Activated T-cell treated with anti-CD3 and anti-CD28 coated beads for 24 hours (primary cell): ENCODE measurements at places on chromosomes 4 and X.

DNA sequence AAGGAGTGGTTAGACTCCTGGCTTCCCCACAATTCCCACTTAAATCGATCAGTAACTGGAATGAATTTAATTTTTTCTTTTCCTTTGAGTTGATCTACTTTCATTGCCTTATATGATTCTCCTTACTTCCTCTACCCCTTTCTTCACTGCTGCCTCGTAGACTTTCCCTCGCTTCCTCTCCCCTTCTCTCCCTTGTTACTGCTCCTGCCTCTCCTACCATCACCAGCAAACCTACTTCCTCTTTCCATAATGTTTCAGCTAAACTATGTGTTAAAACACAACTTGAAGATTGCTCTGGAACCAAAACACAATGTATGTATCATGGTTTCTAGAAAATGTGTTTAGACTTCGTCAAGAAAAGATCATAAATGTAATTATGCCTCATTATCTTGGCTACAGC is 132.0 kb upstream of the TET2 start:
- DNase-seq, result no peak

DNA sequence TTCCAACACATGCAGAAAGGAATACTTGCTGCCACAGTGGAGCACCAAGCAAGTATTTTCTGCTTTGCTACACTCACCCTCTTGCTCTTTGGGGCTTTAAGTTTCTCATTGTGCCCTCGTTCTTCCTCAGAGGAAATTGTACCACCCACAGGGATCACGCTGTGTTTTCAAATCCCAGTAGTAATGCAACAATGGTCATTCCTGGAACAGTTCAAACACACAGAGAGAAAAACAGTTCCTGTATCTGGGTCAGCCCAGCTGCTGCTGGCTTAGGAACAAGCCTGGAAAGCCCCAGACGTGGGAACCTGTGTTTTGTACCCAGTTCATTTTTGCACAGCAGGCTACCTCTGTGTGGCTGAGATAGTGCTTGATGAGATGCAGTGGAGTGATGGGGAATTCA is 907.8 kb downstream of the STPG2 start:
- no peak for DNase-seq

DNA sequence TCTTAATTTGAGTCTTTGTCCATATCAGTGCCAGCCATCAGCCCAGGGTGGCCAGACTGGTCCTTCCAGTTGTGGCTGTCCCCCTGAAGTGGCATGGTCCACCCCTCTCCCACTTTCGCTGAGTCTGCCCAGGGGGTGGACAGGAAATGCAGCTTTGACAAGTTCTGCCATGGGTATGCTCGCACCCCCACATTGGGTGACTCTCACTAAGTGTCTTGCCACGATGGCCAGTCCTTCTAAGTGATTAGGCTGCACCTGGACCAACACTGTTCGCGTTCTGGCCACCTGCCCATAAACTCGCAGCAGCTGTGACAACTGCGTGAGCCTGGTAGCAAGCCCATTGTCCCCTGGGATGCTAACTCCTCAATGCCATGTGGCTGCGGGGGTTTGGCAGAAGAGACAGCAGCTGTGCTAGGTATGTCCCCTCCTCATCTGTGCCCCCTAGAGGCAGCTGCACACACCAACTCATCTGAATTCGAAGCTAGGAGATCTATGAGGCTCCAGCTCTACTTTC is 10.0 kb upstream of the LNX1 start:
- DNase-seq, result no peak

DNA sequence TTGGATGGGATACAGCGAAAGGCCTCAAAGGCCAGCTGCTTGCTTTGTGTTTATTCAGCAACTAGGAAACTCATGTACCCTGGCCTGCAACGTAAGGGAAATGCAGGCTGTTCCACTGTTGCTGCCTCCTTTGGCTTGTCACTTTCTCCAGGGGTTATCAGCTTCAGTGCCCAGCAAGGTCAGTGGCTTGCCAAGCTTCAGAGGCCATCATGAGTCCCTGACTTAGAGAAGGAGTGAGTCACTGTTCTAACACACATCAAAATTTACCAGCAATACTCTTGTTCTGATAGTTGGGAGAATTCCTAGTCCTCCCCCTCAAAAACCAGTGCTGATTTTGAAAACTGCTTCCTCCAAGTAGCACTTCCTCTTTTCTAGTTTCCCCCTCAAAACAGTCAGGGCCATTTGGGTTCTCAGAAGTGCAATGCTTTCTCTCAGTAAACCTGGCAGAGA is 250.8 kb downstream of the ARHGAP24 start:
- no peak for DNase-seq

DNA sequence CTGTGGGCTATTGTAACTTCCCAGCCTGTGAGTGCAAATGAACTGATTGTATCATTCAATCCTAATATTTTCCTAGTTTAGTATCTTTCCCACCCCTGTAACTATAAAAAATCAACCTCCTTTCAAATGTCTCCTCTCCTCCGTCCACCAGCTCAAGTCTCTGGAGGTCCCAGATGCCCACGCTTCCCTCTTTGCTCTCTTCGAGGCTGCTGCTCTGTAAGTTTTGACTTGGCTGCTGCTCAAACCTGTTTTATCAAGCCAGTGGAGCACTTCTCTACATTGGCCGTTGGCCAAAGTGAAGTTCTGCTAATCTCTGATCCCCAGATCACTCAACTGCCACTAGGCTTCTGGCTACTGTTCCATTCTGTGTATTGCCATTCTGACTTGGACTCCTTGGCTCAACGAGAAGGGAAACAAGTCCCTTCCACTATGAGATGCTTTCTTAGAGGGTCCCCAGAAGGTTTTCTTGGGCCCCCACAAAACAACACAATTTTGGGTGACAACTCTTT is 60.7 kb upstream of the RAPGEF2 start:
- no peak for DNase-seq

GRCh38 chrX:1582686-1583437 is 8.5 kb upstream of the AKAP17A start:
- DNase-seq, result peak; percentile 49

DNA sequence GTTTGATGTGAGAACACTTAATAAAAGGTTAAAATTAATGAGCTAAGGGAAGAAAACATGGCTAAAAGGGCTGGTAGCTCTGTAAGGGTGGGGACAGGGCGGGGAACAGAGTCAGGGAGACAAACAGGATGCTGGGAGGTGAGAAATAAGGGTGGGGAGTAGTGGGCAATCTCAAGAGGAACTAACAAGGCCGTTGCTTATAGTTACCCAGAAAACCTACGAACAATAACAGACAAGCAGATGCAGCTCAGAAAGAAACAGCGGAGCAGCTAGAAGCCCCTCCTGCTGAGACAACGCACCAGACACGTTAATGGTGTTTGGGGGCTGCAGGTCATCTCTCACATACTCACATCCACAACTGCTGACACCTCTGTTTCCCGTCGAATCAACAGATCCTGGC is 9.7 kb upstream of the KLF3 start:
- DNase-seq, result no peak

DNA sequence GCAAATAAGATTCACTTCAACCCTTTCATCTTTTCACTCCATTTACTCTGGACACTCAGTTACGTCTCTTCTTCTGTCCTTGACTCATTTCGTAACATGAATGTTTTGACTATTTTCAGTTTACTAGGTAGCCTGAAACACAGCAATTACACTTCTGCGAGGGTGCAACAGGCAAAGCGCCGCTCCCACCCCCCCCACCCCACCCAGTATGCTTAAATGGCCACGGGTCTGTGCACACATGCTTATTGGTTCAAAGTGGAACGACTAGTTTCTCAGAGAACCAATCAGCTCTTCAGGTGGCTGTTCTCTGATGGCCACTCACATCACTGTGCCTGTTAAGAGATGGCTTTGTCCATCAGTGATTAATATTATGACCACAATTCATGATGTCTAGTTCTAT is 3.5 kb downstream of the BEND4 start:
- no peak for DNase-seq

GRCh38 chrX:103330681-103331288 is 746 bp downstream of the TCEAL7 start:
- DNase-seq, result no peak

GRCh38 chrX:96685210-96686099 is 813 bp downstream of the DIAPH2 start:
- DNase-seq, result peak; percentile 7

- peak; percentile 5 for DNase-seq
These were observed at the start of gene TCEAL4 for GRCh38 chrX:103585411-103586313. Gene TCEAL4 (plus strand): TSS chrX:103585515. CDS start chrX:103586676, 1,161 bp downstream.

DNA sequence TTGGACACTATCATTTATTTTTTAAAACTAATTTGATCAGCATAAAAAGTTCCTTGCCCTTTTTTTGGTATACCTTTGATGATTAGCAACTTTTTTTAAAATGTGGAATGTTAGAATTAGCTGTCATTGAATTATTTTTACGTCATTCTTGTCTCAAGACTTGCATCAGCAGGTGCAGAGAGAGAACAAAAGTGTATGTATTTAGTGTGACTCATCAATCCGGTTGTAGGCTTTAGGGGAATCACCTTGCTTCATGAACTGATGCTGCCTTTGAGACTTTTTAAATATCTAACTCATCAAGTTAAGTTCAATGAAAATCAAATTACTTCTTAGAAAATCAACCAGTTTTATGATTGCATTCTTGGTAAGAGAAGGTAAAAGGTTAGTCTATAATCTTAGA is 125.1 kb downstream of the ARX start:
- no peak for DNase-seq

- DNase-seq, result no peak
These were observed 543.6 kb upstream of the FAM241A start for GRCh38 chr4:111601671-111602070.

- DNase-seq, result peak; percentile 17
These were observed 192.5 kb upstream of the STK26 start for GRCh38 chrX:131830400-131831184.

DNA sequence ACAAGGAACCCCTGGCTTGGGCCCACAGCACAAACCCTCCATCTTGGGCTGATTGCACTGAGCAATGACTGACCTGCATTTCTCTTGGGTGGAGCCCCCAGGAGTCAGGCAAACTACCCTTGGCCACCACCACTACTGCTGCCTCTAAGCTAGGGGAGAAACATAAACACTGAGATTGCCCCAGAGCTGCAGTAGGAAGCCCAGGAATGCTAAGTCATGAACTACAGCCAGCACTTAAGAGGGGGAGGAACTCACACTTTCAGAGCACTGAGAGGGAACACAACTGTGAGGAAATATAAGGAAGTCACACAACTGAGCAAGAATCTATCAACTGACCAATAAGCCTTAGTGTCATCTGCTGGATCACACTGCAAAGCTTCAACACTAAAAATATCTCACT is 111.6 kb upstream of the PPP3CA start:
- DNase-seq, result no peak

GRCh38 chrX:136185401-136186022 is 38.2 kb downstream of the FHL1 start:
- no peak for DNase-seq

GRCh38 chr4:185122681-185123345 is 20.3 kb upstream of the SLC25A4 start:
- DNase-seq, result no peak

- no peak for DNase-seq
These were observed 25.9 kb downstream of the ENPEP start for GRCh38 chr4:110501826-110502225.

- no peak for DNase-seq
These were observed 121.7 kb downstream of the GRXCR1 start for GRCh38 chr4:43014256-43014655.

- DNase-seq, result no peak
These were observed 59.1 kb downstream of the ZFX start for GRCh38 chrX:24208496-24209240.

GRCh38 chr4:55395218-55395528 is 584 bp upstream of the TMEM165 start:
- DNase-seq, result no peak

DNA sequence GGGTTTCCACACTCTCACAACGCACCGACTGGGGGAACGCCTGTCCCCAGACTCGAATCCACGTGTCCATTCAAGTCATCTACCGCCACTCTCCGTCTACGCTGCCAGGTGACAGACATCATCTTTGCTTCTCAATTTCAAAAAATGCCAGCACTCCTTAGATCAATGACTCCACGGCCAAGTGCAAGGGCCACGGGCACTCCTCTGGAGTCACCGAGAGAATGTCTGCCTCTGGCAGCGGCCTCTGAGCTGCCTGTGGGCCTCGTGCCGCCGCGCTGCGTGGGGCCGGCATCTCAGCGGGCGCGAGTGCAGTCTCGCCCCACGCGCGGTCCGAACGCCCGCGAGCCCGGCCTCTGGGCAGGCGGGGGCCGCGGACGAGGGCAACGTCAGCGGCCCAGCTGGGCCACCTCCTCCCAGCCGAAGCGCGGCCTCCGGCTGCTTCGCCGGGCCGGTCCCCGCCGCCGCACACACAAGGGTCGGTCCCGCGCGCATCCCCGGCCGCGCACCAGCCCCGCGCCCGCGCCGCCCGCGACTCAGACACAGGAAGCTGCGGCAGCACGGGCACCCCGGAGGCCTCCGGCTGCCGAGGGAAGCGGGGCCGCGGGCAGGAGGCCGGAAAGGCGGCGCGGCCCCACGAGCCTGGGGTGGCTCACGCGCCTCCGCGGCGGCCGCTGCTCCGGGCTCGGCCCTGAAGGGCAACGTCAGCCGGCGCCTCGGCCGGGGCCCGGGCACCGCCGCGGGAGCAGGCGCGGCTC is 450 bp downstream of the ACSL1 start:
- no peak for DNase-seq
